Adrenal gland (tissue), 19 donors: ENCODE measurements at places on chromosomes 11 and 22. TPM values are rescaled to one million over a fixed set of nuclear protein-coding genes. Genes with fewer than 3 reads are reported as not detected.

The OR8B2 gene
- polyA plus RNA-seq = not detected

The KCNE3 gene
- polyA plus RNA-seq = 1.6 TPM

The TTC12 gene
- 25.1 TPM for polyA plus RNA-seq

The FJX1 gene
- polyA plus RNA-seq = 11.2 TPM

The E2F8 gene
- polyA plus RNA-seq = not detected

The SCO2 gene
- polyA plus RNA-seq = 1.2 TPM

The SCUBE2 gene
- 3.8 TPM for polyA plus RNA-seq

The TENM4 gene
- 1.6 TPM for polyA plus RNA-seq

The CD6 gene
- polyA plus RNA-seq = 0.37 TPM

The TSGA10IP gene
- polyA plus RNA-seq = 0.32 TPM

The MYRF gene
- polyA plus RNA-seq = 0.61 TPM

The NAV2 gene
- 1.6 TPM for polyA plus RNA-seq

The OR51E1 gene
- polyA plus RNA-seq = 0.27 TPM

The PGAP2 gene
- polyA plus RNA-seq = 21.9 TPM

The BCO2 gene
- 139 TPM for polyA plus RNA-seq

The IFITM2 gene
- 835 TPM for polyA plus RNA-seq

The PANX2 gene
- 0.22 TPM for polyA plus RNA-seq

The CCDC34 gene
- 13.0 TPM for polyA plus RNA-seq
